ENCODE measurements at places on chromosomes 1 and 21.
A peak's percentile ranks its signal among the peaks of the same experiment; 100 is the strongest.

DNA sequence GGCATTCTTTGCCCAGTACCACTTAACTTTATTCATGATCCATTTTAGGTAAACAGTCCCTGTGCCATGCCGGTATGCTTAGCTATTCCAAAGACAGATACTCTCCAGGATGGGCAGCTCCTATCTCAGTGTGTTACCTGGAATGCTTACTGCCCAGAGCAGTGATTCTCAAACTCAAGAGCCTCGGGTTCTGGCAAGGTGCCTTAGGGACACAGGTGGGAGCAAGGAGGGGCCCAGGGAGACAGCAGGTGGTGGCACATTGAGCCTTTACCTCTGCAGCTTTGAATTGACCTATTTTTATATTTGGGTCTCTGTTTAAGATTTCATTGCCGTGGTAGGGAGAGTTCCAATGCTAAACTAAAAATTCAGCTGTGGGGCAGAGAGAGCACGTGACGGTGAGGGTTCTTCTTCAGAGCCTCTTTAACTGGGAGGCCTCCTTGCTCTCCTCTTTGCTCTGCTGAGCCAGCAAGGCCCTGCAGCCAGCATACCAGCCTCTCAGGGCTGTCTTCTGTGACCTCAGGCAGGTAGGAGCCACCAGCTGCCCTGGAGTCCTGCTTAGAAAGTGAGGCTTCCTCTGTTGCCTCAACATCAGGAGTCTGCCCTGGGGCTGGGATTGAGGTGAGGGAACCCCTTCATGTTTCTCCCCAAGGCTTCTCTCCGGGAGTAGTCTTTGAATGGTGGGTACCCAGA lies 20.2 kb downstream of the PHGDH start:
- no peak for DNase-seq

- no peak for DNase-seq
Measured at GRCh38 chr1:20123722-20124455, 4.6 kb upstream of the PLA2G2D start.

DNA sequence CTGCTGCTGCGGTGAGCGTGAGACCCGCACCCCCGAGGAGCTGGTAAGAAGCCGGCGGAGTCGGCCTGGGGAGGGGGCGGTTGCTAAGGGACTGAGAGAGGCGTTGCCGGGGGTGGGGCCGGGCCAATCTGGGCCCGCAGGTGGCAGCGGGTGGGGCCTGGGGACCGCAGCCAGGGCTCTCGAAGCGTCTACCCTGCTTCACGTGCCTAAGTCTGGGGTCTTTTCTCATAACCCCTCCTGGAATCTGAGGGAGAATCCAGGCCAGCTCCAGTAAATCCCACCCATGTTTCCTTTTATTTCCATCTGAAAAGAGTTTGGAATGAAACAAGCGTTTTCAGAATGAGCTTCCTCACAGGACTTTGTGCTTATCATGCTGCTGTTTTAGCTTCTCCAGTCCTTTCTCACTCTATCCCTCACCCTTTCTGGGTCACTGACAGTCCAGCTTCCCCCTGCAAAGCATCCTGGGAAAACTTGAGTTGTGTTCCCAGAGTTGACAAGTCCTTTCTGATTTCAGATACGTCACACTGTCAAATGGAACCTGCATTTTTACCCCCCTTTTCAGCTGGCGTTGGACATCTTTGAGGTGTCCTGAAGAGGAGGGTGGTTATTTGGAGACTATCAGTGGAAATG lies 431 bp downstream of the CLCN6 start:
- DNase-seq, result peak; percentile 55

GRCh38 chr1:41158966-41159365 lies 83.1 kb downstream of the SCMH1 start:
- no peak for DNase-seq

DNA sequence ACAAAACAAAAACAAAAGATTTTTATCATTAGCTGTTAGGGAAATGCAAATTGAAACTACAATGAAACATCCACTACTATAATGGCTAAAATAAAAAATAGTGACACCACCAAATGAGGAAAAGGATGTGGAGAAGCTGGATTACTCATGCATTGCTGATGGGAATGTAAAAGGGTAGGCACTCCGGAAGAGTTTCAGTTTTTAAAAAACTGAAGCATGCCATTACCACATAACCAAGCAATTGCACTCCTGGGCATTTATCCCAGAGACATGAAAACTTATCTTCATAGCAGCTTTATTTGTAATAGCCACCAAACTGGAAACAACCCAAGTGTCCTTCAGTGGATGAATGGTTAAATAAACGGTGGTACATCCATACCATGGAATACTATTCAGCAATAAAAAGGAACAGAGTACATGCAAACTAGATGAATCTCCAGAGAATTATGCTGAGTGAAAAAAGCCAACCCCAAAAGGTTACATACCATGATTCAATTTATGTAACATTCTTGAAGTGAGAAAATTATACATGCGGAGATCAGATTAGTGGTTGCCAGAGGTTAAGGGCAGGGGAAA lies 14.5 kb upstream of the CFAP298 start:
- DNase-seq, result no peak

DNA sequence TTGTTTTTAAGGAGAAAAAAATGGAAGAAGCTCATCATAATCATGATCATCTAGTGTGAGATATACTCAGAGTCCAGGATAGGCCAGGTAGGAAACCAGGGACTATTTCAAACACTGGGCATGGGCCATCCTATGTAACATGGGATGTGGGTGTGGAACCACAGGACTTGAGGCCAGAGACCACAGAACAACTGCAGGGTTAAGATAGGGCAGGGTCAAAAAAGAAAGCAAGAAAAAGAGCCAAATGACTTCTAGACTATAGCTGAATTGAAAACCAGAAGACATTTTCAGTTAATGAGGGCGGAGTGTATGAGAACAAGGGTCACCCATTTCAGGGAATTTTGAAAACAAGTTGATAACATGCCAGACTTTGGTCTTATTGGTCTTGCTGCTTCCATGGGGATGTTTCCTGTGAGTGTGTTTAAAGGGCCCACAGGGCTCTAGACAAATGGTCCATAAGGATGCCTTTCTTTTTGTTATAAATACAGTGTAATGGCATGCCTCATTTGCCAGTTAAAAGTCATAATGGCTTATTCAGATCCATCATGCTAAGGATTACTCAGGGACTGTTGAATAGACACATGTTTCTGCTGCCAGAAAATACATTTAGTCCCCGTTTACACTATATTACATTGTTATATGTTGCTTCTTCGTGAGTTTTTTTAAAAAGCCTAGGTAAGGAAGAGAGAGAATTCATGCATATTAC lies 182.0 kb upstream of the C21orf91 start:
- no peak for DNase-seq

DNA sequence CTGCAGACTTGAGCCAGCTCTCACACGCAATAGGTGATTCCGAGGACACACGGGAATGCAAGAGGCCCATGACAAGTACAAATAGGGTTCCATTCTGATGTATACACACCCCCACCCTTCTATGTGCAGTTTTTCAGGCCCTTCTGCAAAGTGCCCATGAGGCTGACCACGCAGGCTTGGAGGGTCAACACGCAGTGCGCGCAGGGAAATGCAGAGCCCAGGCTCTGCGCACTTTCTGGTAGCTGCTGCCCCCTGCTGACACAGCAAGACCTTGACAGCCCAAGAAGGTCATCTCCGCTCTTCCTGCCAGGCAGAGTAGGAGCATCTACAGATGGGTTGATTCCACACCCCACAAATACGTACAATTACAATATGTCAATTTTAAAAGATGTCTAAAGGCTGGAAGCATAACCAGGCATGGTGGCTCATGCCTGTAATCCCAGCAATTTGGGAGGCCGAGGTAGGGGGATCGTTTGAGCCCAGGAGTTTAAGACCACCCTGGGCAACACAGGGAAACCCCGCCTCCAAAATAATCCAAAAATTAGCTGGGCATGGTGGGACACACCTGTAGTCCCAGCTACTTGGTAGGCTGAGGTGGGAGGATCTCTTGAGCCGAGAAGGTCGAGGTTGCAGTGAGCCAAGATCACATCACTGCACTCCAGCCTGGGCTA lies 18.5 kb downstream of the SH3BP5L start:
- peak; percentile 66 for DNase-seq

- DNase-seq, result no peak
Measured at GRCh38 chr1:53574621-53575020, 115.4 kb downstream of the DMRTB1 start.

- no peak for DNase-seq
Measured at GRCh38 chr1:216054600-216054999, 368.6 kb downstream of the USH2A start.
